ENCODE measurements at places on chromosomes 4 and X.

DNA sequence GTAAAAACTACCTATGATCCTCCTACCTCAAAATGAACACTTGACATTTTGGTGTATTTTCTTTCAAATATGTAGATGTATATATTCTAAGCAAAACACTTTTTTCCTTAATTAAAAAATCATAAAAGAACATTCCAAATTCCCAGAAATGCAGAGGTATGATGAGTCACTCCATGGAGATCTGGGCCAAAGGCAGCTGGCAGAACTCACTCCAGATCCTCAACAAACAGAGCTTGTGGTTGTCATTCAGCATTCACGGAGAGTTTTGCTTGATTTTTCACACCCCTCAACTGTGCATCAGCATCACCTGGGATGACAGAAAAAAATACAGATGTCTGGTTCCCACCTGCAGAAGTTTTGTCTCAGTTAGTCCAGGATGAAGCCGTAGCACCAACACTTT is 144.6 kb downstream of the KIT start:
- DNase-seq: no peak

- DNase-seq: no peak
These were observed 755 bp downstream of the ANKRD17 start for GRCh38 chr4:73257651-73258435.

DNA sequence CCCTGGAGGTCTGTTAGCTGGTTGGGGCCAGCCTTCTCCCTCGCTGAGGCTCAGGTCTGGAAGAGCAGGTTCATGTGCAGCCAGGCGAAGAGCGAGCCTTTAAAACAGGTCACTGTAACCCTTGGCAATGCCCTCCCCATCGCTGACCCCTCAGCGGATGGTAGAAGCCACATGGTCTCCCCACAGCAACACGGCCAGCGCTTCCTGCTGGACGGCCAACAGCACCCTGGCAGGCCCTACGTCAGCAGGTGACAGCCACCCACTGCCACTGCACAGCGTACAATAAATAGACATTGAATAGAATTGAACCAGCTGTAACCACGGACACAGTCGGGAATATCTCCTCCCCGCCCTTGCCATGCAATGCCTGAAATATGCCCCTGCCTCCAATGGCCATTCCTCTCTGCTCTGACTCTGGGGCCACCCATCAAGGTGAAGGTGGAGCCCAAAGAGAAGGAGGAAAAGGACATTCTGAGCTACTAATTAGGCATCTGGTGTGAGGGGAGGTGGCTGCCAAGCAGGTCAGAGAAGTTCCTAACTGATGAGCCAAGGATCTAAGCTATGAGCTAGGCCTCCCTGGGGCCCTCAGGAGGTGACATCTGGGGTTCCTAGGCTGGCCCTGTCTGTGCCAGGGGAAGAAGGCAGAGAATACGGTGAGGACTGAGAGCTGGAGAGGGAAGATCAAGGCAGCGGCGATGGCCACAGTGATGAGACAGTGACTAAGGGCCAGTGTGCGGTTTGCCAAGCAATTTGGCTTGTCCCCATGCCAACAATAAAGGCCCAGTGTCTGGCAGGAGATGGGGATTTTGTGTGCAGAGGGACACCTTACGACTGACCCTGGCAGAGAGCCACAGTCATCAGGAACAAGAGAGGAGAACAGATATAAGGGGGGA is 202.3 kb downstream of the BCOR start:
- DNase-seq: no peak

- no peak for DNase-seq
These were observed 43.5 kb downstream of the DDIT4L start for GRCh38 chr4:100146756-100147155.

DNA sequence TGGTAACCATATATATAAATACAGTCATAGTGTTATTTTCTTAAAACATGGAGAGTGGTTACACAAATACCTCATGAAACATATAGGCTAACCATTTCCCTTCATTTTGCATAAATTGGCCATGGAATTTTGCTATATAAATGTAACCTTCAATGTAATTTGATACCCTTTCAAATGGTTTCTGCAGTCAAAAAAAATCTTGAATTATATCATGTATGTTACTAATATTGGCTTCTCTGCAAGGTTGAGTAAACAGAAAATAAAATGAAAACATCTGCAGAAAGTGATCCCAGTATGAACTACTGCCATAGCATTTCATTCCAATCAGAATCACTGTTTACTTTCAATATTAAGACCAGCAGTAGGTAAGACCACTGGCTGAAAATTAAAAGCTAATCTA is 1165.9 kb upstream of the TENM3 start:
- no peak for DNase-seq

- DNase-seq: no peak
These were observed 25.7 kb upstream of the ELOVL6 start for GRCh38 chr4:110224142-110224541.

DNA sequence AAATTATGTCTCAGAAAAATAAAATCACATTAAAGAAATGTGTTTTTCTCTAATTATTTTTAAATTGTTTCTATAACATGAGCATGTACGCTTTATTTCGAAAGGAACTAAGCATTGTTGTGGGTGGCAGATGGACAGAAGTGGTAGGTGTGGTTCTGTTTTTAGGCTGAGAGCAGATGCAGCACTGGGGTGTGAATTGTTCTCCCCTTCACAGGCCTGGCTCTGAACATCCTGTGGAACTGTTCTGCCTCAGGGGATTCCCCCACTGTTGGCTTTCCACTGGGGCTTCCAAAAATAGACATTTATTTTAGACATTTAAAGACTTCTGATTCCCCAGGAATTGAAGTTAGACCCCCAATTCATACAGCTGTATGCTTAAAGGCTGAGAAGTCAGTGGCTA is 41.9 kb upstream of the PDHA2 start:
- no peak for DNase-seq

- DNase-seq: no peak
These were observed 38.7 kb upstream of the INTS6L start for GRCh38 chrX:135481696-135482179.

DNA sequence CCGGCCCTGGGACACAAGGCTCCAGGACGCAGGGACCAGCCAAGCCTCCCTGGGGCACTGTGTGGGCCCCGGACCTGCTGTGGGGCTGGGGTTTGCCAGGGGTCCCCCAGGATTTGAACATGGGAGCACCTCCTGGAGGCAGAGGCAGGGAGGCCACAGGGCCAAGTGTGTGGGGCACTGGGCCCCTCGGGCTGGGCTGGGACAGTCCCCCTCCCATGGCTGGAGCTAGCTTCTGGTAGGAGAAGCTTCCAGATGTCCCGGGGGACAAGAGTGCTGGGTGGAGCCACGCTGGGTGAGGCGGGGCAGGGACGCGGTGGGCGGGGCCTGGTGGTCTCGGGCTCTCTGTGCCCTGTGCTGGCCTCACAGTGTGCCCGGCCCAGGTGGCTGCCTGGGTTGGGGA is 18.6 kb downstream of the FGFRL1 start:
- DNase-seq: no peak

- no peak for DNase-seq
These were observed 59.3 kb downstream of the JADE1 start for GRCh38 chr4:128868758-128869157.

DNA sequence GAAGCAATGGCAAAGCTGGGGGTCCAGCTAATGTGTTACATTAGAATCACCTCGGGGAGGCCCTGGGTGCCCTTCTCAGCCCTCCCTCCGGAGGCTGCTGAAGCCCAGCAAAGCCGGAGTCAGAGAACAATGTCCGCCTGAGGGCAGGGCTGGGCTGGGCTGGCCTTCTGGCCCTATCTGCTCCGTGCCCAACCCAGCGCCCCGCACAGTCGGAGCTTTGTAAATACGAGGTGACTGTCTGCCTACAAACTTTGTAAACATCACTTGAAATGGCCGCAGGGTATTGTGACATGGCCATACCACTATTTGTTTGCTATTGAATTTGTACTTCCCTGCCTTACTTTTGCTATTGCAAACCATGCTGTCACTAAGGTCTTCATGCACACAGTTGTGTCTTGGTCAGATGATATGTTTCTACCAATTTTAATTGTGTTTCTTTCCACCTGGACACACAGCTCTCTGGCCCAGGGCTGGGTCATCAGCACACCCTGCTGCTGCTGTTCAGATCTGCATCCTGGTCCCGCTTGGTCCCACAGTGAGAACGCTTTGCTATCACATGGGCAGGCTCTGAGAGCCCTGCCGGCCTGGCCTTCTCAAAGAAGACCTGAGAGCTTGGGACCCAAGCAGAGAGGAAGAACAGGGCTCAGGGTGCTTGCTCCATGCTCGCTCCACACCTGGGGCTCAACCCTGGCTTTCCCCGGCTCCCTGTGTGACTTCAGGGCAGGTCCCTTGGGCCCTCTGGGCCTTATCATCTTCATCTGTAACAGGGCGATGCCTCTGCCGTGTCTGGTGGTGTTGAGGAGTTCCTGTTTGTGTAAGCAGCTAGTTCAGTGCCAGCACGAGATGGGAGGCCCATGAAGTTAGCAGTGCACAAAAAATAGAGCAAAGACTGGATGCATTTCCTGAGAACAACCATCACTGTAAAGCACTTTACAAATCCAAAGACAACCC is 2.3 kb downstream of the S100P start:
- DNase-seq: no peak

- DNase-seq: no peak
These were observed 32.8 kb downstream of the ABCE1 start for GRCh38 chr4:145130788-145131399.

DNA sequence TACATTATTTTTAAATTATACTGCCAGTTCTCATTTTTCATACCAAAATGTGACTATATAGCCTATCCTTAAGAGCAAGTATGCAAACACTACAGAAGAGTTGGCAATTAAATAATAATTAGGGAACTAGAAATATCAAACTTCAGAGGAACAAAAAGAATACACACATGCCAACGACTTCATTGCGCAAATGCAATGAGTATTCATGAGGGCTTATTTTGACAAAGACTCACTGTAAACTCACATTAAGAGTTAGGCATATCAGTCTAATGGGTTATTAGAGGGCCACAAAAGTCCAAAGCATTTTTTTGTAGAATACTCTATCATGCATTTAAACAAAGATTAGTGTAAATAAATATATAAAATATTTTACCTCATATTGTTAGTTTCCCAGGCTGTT is 31.6 kb downstream of the SLC10A7 start:
- no peak for DNase-seq

DNA sequence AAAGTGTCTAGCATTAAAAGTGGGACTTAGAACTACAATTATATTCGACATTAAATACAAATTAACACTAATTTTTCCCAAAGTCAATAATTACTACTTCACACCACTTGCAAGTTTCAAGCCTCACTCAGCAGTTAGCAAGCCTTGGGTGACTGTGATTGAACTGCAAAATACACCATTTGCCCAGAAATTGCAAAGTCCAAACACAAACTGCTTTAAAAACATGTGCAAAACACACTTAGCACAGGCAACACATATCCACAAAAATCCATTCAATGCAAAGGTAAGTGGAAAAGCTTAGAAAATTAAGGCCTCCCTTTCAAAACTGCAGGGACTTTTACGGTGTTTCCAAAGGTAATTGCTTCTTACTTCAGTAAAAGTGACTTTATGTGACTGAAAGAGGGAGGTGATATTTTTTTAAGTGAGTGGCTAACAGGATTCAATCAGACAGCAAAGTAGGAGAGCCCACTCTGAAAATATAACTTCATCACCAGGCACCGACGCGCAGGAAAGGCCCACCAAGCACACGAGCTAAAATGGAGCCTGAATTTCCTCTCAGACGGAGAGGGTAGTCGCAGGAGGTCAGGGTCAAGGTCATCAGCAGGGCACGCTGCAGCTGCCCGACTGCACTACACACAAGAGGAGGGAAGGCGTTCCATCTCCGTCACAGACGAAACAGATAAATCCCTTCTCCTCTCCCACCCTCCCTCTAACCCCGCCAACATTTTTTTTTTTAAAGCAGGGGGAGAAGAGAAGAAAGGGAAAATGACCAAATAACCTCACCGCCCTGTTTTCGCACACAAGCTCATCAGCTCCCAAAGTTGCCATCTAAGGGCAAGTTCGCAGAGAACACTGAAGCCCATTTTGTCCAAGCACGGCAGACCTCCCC is 3.1 kb downstream of the ZNF827 start:
- no peak for DNase-seq

- peak; percentile 51 for DNase-seq
These were observed 1.2 kb upstream of the CD40LG start for GRCh38 chrX:136646602-136647239.

DNA sequence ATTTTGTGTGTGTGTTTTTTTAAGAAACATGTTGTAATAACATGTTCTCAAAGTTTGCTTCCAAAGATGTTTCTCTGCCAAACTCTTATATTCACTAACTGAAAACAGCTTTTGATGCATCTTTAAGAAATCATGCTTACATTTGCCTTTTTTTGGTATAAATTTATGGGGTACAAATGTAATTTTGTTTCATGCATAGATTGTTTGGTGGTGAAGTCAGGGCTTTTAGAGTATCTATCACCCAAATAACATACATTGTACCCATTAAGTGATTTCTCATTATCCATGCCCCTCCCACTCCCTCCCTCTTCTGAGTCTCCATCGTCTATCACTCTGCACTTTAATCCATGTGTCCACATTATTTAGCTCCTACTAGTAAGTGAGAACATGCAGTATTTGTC is 30.8 kb downstream of the SPINK2 start:
- DNase-seq: no peak

DNA sequence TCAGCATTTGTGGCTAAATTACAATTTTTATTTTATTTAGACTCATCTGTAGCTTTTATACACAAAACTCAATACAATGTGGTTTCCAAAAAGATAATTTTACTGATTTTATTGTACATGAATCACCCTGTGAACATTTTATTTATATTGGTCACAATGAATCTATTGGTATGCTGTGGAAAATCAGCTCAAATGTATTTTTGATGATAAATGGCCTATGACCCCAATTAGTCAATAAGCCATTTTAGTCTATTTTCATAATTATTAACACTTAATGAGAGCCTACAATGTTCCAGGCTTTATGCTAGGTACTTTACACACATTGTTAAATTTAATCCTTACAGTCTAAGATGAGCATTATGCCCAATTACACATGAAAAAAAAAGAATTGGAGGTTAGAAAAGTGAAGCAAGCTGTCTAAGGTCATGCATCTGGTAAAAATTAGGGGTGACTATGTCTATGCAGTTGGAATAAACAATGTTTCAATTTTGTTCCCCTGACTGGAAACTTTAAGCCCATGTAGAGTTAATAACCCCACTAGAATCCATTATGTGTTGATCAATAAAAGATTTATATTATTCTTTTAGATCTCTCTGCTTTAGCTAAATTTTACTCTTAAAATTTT is 344.7 kb downstream of the PABPC4L start:
- DNase-seq: no peak

DNA sequence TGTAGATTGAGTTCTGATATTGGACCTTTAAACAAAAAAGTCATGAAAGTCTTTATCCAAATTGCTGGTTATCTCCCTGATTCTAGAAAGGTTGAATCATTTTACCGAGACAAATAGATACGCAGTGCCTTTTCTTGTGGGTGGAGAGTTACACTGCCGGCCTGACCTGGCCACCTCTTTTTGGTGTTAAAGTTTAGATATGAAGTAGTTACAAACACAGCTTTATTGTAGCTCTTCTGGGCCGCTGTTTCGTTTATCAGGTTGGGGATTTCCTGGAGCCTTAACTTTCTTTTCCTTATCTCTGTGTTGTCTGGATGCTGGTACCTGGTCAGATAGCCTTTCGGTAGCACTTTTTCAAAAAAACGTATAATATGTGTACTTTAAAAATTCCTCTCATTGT is 31.0 kb downstream of the FNIP2 start:
- DNase-seq: no peak

GRCh38 chr4:128337863-128338262 is 50.2 kb upstream of the PGRMC2 start:
- no peak for DNase-seq

GRCh38 chrX:25178555-25178954 is 162.8 kb upstream of the ARX start:
- DNase-seq: no peak

Data from stimulated activated CD4-positive, alpha-beta T cell treated with anti-CD3 and anti-CD28 coated beads, Interleukin-12 subunit alpha, Interleukin-12 subunit beta, amount 100 ng/mL, for 4 hours (primary cell).